ENCODE measurements at places on chromosomes 3 and 15. TPM values are rescaled to one million over a fixed set of nuclear protein-coding genes. Genes with fewer than 3 reads are reported as not detected.

SCN11A gene
- total RNA-seq: 1.6 TPM

SLC12A1 gene
- 0.14 TPM for total RNA-seq

GRCh38 chr3:13595485-13595884, 46.6 kb downstream of the FBLN2 start:
- H3K27me3 ChIP-seq: no peaks in the 10 kb centered on the region
- H3K27ac ChIP-seq: no peak overlapping the region
- peaks cover 12% of the 10 kb centered on the region for H3K4me1 ChIP-seq
- no peak overlapping the region for H3K4me3 ChIP-seq
- no peak for DNase-seq
- H3K36me3 ChIP-seq: no peaks in the 10 kb centered on the region

GRCh38 chr3:173681188-173681678, 283.7 kb downstream of the NLGN1 start:
- no peaks in the 10 kb centered on the region for H3K27me3 ChIP-seq
- H3K36me3 ChIP-seq: no peaks in the 10 kb centered on the region
- no peaks in the 10 kb centered on the region for H3K4me1 ChIP-seq
- no peak overlapping the region for H3K27ac ChIP-seq

GRCh38 chr3:161339517-161340500, 31.5 kb downstream of the SPTSSB start:
- no peaks in the 10 kb centered on the region for H3K36me3 ChIP-seq
- no peak overlapping the region for H3K27ac ChIP-seq
- no peak overlapping the region for H3K4me3 ChIP-seq
- H3K4me1 ChIP-seq: no peaks in the 10 kb centered on the region

DNA sequence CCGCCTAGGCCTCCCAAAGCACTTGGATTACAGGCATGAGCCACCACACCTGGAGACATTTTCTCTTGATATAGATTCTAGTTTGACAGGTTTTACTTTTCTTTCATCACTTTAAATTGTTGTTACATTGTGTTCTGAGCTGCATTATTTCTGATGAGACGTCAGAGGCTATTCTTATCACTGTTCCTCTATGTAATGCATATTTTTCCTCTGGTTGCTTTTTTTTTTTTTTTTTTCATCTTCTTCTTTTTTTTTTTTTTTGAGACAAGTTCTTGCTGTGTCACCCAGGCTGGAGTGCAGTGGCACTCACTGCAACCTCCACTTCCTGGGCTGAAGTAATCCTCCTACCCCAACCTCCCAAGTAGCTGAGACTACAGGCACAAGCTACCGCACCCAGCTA, 41.2 kb downstream of the TRA2B start:
- peaks cover 3% of the 10 kb centered on the region for H3K4me1 ChIP-seq
- DNase-seq: no peak
- H3K27me3 ChIP-seq: no peaks in the 10 kb centered on the region

DNA sequence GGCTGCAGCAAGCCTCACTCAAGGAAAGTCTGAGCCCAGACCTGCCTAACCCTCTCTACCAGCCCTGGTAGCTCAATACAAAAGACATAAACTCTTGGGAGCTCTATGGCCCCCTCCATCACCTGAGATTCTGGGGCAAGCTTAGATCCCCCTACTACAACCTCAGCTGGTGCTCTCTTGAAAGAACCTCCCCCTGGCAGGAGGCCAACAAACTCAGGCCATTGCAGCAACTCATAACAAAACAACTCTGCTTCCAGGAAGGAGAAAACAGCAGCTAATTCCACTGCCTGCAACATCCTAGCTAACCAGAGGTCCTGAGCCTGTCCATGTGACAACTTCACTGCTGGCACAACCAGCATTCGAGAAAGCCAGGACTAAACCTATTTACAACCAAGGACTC, 169.2 kb downstream of the ROBO1 start:
- peaks cover 9% of the 10 kb centered on the region for H3K27me3 ChIP-seq
- H3K4me1 ChIP-seq: peaks cover 15% of the 10 kb centered on the region
- no peaks in the 10 kb centered on the region for H3K36me3 ChIP-seq
- H3K4me3 ChIP-seq: no peak overlapping the region

- peak overlapping the region; percentile 40 for H3K4me3 ChIP-seq
- H3K4me1 ChIP-seq: peaks cover 60% of the 10 kb centered on the region
- H3K36me3 ChIP-seq: peaks cover 3% of the 10 kb centered on the region
- DNase-seq: no peak
- H3K27me3 ChIP-seq: no peaks in the 10 kb centered on the region
Measured at GRCh38 chr3:146157325-146158060, 3.5 kb downstream of the PLOD2 start.

DNA sequence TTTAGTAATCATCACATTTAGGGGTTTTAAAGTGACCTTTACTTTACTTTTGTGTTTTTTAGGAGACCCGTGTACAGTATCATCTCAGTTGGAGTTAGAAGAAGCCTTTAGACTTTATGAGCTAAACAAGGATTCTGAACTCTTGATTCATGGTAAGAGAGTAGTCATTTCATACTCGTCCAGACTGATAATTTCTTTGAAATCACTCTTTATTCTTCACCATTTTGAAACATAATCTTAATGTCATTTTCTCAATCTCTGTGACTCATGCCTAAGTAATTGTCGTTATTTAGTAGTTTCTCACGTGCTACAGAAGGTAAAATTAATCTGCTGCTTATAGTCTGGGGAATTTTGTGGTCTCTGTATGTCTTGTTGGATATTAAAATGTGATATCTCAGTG, 37.7 kb downstream of the PRKCI start:
- no peaks in the 10 kb centered on the region for H3K4me1 ChIP-seq
- H3K27ac ChIP-seq: no peak overlapping the region
- no peaks in the 10 kb centered on the region for H3K27me3 ChIP-seq
- H3K4me3 ChIP-seq: no peak overlapping the region

DNA sequence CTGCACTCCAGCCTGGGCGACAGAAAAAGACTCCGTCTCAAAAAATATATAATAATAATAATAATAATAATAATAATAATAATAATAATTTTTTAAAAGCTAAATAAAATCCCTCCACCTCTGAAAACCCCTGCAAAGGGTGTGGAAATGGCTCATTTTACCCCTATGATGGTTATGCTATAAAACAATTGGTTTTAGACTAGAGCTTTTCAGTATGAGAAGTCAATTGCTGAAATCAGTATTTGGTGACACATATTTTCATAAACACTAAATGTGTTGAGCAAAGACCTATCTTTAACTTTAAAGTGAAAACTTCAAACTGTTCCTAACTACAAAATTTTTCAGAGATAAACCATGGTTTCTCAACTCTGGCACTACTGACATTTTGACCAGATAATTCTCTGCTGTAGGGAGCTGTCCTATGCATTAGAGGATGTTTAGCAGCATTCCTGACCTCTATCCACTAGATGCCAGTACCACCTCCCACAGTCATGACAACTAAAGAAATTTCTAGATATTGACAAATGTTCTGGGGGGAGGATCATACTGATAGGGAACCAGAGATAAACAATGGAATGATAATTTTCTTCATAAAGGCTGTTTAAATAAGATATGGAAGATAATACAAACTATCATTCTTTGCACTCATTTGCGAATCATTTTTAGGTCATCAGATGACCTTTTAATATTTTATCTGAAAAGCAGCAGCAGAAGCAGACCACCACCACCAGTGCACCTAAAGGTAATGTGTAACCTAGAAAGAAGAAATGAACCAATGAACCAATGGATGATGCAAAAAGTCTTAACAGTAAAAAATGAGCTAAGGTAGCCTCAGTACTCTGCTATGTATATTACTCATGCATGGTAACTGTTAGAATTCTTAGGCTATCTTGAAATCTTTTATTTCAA, 13.8 kb downstream of the PTPN9 start:
- no peak overlapping the region for H3K4me3 ChIP-seq

GRCh38 chr3:30504939-30505338, 101.5 kb upstream of the TGFBR2 start:
- DNase-seq: no peak
- H3K4me3 ChIP-seq: no peak overlapping the region
- H3K4me1 ChIP-seq: no peaks in the 10 kb centered on the region
- H3K36me3 ChIP-seq: no peaks in the 10 kb centered on the region
- H3K27me3 ChIP-seq: no peaks in the 10 kb centered on the region

DNA sequence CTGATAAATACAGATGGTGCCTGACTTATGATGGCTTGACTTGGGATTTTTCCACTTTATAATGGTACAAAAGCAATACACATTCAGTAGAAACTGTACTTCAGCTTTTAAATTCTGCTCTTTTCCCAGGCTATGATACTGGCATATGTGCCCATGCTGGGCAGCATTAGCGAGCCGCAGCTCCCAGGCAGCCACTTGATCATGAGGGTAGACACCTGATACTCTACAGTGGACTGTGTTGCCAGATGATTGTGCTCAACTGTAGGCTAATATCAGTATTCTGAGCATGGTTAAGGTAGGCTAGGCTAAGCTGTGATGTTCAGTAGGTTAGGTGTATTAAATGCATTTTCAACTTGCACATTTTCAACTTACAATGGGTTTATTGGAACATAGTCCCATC, 17.7 kb upstream of the FEM1B start:
- no peak overlapping the region for H3K4me3 ChIP-seq
- H3K27me3 ChIP-seq: no peaks in the 10 kb centered on the region
- no peak overlapping the region for H3K27ac ChIP-seq
- H3K36me3 ChIP-seq: no peaks in the 10 kb centered on the region
- DNase-seq: no peak

DNA sequence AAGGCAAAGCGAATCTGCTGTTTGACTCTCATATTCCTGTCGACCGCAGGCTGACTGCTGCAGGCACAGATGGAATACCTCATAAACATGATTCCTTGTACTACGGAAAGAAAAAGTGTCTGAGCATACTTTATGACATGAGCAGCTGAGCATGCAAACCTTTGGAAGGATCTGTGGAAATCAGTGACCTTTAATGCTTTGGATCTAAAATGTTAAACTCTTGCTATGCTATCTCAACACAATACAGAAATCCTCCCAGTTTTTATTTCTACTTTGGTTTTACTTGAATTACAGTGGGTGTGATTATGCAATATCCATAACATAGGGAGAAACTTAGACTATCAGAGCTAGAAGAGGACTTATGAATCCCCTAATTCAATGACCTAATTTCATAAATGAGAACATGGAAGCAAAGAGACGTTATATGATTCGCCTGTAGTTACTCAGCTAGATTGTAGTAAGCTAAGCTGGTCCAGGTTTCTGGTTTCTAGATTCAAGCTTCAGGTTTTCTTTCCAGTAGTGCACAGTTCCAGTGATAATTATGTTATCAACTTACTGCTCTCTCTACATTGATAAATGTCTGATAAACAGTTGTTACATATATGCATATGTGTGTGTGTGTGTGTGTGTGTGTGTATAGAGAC, 127.6 kb upstream of the GBE1 start:
- no peak overlapping the region for H3K4me3 ChIP-seq
- DNase-seq: no peak
- H3K27ac ChIP-seq: peak overlapping the region; percentile 55
- peaks cover 6% of the 10 kb centered on the region for H3K4me1 ChIP-seq
- H3K27me3 ChIP-seq: no peaks in the 10 kb centered on the region
- H3K36me3 ChIP-seq: no peaks in the 10 kb centered on the region

DNA sequence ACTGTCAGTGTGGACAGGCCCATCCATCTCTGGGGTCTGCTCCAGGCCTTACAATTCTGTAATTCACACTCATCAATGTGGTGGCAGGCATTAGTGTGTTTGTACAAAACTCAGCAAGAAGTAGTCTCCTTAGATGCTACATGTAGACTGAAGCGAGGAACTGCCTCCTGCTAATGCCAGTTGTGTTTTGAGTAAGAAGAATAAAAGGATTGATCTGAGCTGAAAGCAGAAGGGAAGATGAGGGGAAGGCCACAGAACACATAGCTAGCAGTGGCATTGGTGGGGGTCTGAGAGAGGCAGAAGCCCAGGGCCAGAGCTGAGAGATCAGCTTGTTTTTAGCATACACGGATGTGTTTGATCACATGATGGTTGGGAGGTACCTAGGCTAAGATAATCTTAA, 144.1 kb downstream of the TIGIT start:
- H3K27me3 ChIP-seq: no peaks in the 10 kb centered on the region
- H3K4me3 ChIP-seq: no peak overlapping the region
- H3K4me1 ChIP-seq: no peaks in the 10 kb centered on the region
- H3K27ac ChIP-seq: no peak overlapping the region
- no peaks in the 10 kb centered on the region for H3K36me3 ChIP-seq

DNA sequence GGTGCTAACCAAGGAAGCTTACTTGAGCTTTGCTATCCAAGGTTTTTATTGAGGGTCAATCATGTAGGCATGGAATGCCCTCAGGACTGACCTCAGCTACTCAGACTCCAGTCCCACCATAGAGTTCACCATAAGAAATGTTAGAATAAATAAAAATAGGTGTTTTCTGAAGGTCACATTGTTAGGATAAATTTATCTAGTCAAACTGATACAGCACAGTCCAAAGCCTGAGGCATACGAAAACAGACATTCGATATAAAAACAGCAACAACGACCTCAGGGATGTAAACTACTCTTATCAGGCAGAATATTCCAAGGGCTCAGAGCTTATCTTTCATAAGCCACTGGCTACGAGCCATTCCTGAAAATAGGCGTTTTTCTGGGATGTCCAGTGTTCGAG, 690.6 kb downstream of the MCTP2 start:
- no peak overlapping the region for H3K27ac ChIP-seq
- no peaks in the 10 kb centered on the region for H3K36me3 ChIP-seq
- DNase-seq: no peak
- H3K27me3 ChIP-seq: no peaks in the 10 kb centered on the region

DNA sequence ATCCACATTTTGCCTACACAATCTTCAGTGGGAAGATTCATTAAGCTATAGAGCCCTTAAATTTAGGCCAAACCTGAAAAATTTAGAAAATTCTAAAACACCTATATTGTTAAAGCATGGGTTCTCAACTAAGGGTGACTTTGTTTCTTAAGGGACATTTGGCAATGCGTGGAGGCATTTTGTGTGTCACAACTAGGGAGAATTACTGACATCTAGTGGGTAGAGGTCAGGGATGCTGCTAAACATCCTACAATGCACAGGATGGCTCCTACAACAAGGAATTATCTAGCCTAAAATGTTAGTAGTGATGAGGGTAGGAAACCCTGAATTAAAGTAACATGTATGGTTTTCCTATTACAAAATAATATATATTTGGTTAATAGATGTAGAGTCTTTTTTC, 55.8 kb downstream of the TBC1D5 start:
- H3K27me3 ChIP-seq: no peaks in the 10 kb centered on the region
- H3K4me3 ChIP-seq: no peak overlapping the region
- H3K4me1 ChIP-seq: peaks cover 5% of the 10 kb centered on the region
- no peaks in the 10 kb centered on the region for H3K36me3 ChIP-seq
- no peak for DNase-seq

- H3K4me3 ChIP-seq: no peak overlapping the region
- no peaks in the 10 kb centered on the region for H3K36me3 ChIP-seq
- peaks cover 13% of the 10 kb centered on the region for H3K27me3 ChIP-seq
- H3K27ac ChIP-seq: no peak overlapping the region
- no peaks in the 10 kb centered on the region for H3K4me1 ChIP-seq
Measured at GRCh38 chr15:66996094-66996493, 69.3 kb upstream of the SMAD3 start.

GRCh38 chr3:195570344-195570743, 13.4 kb downstream of the APOD start:
- no peak overlapping the region for H3K27ac ChIP-seq
- no peaks in the 10 kb centered on the region for H3K27me3 ChIP-seq
- no peak overlapping the region for H3K4me3 ChIP-seq
- peaks cover 19% of the 10 kb centered on the region for H3K4me1 ChIP-seq
- no peaks in the 10 kb centered on the region for H3K36me3 ChIP-seq
- DNase-seq: no peak

GRCh38 chr3:14295801-14296200, 106.6 kb upstream of the SLC6A6 start:
- H3K27me3 ChIP-seq: no peaks in the 10 kb centered on the region
- no peak for DNase-seq
- no peak overlapping the region for H3K4me3 ChIP-seq
- peaks cover 13% of the 10 kb centered on the region for H3K4me1 ChIP-seq
- no peaks in the 10 kb centered on the region for H3K36me3 ChIP-seq
